ENCODE measurements at places on chromosomes 12 and 14. TPM values are rescaled to one million over a fixed set of nuclear protein-coding genes. Genes with fewer than 3 reads are reported as not detected.

GRCh38 chr14:70789361-70789760, 20.0 kb downstream of the MAP3K9 start:
- no peak for ATAC-seq

CLEC2B gene
- total RNA-seq: 21.8 TPM

GRCh38 chr12:54370171-54370730, 6.0 kb upstream of the GPR84 start:
- peak; percentile 25 for ATAC-seq

- no peak for ATAC-seq
Measured at GRCh38 chr14:101047326-101047725, 143.8 kb upstream of the RTL1 start.

DNA sequence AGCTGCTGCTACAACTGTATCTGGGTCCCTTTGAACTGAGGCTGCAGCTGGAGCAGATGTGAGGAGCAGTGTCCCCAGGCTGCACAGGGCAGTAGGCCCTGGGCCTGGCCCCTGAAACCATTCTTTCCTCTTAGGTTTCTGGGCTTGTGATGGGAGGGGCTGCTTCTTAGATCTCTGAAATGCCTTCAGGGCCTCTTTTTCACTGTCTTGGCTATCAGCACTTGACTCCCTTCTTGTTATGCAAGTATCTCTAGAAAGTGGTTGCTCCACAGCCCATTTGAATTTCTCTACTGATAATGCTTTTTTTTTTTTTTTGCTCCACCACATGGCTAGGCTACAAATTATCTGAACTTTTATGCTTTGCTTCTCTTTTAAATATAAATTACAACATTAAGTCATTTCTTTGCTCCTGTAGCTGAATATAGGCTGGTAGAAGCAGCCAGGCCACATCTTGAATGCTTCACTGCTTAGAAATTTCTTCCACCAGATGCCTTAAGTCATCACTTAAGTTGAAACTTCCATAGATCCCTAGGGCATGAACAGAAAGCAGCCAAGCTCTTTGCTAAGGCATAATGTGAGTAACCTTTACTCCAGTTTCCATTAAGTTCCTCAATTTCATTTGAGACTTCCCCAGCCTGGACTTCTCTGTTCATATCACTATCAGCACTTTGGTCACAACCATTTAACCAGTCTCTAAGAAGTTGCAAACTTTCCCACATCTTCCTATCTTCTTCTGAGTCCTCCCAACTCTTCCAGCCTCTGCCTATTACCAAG, 41.1 kb downstream of the ACSM4 start:
- ATAC-seq: no peak

GARIN6 gene
- not detected for total RNA-seq

DNA sequence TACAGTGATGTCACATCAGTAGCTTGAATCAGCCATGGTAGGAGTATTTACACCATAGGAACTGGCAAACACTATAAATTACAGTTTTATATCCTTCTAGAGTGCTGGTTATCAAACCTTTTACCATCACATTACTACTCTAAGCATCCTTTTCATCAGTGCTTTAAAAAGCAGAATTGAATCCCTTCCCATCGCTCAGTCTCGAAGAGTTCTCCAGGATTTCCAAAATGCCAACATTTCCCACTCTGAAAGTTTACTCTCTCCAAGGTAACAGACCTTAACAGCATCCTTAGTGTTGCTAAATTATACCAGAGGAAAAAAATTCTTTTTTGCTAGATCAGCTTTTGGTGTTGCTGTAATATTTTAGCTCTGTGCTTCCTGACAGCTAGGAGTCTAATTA, 209.4 kb upstream of the USP15 start:
- no peak for ATAC-seq

RIMBP2 gene
- total RNA-seq: 0.29 TPM

C1S gene
- 13.1 TPM for total RNA-seq

DNA sequence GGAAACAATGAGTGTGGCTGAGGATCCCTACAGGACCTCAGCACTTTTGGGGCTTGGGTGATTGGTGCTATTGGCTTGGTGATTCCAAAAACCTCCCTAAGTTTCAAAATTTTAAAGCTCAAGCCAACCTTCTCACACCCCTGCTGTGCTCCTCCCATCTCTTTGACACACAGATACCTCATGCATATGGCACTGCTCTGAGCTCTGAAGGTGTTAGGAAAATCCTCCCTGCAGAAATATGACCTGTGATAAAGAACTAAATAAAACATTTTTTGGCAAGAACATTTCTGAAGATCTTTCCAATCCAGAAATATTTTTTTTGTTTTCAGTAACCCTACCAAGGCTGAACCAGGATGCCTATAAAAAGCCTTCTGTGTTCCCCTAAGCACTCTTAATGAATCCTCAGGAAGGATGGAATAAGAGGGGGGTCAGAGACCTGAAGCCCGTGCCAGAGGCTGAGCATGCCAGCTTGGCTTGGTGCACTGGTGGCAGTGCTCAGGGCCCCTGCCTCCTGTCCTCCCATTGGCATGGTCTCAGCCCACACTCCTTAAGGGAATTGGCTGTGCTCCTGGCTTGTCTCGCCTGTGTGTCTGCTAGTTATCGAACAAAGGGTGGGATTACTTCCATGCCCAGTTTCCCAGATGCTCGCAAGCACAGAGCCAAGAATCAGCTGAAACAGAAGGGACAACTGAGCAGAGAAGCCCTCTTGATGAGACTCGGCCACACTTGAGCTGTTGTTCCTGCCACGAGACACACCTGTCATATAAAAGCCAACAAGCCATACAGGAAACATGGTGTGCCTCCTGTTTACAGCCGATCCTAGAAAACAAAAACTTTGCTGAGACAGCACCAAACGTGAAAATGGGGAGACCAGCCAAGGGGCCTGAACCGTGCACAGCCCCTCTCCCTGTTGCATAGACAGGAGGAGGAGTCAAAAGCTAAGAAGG, 132.7 kb upstream of the EEA1 start:
- ATAC-seq: no peak

GRCh38 chr12:52686756-52687487, 6.7 kb upstream of the KRT1 start:
- ATAC-seq: no peak

SIRT4 gene
- total RNA-seq: 4.1 TPM

DNA sequence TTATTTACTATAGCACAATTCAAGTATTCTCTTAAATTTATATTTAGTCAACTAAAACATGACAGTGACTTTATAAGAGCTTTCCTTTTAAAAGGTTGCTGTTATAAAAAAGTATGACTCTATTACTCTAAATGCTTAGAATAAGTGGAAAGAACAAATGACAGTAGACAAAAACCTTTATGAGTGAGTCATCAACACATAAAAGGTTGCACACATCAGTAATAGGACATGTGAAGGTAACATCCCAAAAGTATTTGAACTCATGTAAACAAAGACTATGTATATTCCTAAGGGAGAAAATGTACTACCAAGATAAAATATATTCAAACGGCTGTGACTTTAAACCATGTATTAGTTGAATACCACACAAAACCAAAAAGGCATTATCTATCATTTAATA, 98.8 kb downstream of the PAWR start:
- ATAC-seq: no peak

TAS2R8 gene
- total RNA-seq: not detected

ZNF26 gene
- 17.7 TPM for total RNA-seq

NRXN3 gene
- not detected for total RNA-seq

DNA sequence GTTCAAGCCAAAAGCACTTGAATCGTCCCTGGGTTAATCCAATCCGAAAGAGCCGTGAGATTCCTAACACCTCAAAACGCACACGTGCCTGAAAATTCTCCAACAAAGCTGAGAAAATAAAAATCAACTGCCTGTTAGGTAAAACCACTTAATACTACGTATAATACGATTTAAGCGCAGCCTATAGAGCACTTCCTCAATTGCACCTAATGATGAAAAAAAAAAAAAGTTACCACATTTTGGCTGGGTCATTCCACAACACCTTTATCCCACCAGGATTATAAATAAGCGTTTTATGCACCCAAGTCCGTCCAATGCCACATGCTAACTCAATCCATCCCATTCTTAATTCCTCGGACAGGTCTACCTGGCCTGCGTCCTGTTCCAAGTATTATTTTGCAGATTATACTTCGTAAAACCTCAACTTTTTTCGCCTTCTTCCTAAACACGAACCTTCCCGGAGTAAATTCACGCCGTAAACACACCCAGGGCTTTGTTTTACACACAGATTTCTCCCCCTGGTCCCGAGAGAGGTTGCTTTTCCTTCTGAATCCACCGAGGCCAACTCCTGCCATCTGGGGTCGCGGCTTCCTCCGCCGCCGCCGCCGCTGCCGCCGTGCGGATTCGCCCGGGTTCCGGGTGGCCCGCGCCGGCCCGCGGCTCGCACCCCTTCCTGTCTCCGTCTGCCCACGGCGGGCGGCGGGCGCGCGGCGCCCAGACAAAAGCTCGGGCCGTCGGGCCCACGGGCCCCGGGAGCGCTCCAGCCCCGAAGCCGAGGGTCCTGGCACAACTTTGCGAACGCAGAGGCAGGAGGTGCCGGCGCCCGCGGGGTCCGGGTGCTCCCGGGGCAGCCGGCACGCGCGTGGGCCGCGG, 66.2 kb downstream of the RNF34 start:
- ATAC-seq: peak; percentile 5

DNA sequence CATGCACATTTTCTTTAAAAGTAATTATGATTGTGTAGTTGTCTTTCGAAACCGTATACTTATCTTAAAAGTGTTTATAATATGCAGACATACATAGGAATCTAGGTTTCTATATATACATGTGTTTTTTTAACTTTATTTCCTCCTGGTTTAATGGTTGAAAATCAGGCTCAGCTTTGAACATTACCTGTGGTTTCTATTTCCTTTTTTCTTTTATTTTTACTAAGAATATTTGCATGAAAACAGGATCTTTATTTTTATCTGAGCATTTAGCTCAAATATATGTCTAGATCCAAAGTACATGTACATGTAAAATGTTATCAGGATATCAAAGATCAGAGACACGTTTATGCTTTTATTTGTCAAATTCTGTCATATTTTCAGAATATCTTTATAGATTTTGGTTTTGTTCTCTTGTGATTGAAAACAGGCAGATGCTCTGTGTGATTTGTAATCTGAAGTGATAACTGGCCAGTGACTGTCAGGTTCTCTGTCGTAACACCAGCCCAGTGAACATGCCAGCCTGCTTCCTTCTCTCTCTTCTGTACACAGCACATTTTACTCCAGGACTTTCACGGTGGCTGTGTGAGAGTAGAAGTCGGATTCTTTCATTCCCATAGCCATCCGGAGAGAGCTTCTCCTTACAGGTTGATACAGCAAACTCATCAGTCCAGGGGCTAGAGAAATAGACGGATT, 13.7 kb downstream of the TCTN1 start:
- ATAC-seq: no peak

DNA sequence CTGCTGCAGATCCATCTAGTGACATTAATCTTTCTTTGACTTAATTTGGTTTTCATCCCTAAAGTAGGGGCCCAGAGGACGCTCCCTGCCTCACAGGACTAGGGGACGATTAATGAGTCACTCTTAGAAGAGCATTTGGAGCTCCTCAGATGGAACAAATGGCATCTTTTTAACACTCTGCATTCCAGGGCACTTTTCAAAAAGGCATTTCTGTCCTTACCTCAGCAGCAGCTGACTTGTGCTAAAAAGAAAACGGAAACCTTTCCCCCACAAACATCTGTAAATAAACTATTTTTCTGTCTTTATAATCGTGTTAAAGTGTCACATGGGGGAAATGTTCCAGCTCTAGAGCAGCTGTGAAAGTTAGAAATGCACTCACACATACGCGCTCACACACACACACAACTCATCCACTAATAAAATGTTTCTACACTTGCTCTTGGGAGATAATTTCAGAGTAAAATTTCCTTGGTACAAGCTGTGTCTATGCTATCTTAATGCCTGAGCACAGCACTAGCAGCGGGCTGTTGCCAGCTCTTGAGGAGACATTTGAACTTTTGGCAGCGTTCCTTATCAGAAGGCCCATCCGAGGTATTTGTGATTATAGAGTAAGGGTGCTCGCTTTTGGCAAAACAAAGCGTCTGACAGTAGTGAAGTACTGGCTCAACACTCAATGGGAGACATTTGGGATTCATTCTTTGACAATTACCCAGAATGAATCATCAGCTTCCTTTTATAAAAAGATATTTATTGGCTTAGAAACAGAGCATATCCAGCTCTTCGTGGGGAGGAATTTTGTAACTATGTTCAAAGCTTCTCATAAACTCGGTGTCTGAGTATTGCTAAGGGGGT, 141.3 kb downstream of the PLXNC1 start:
- no peak for ATAC-seq

- peak; percentile 96 for ATAC-seq
Measured at GRCh38 chr14:32102152-32102787, 25.2 kb downstream of the ARHGAP5 start.

DNA sequence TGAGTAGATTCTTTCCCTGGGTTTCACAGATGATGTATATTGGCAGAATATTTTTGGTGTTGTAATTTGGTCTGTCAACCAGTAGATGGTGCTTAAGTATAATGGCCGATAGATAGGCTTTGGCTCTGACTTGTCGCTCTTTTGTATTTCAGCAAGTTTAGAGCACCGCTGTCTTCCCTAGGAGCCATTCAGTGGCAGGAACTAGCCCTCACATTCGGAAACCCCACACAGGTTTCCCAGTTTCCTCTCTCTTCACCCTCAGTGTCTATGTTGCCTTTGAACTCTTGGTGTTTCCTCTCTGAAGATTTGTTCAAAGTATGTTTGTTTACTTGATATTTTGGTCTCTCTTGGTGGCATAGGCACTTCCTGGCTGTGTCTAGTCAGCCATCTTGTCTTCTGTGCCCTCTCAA, 102.2 kb downstream of the GPHN start:
- peak; percentile 42 for ATAC-seq

- no peak for ATAC-seq
Measured at GRCh38 chr14:93073358-93073707, 42.4 kb downstream of the ITPK1 start.

MGP gene
- total RNA-seq: not detected

DNA sequence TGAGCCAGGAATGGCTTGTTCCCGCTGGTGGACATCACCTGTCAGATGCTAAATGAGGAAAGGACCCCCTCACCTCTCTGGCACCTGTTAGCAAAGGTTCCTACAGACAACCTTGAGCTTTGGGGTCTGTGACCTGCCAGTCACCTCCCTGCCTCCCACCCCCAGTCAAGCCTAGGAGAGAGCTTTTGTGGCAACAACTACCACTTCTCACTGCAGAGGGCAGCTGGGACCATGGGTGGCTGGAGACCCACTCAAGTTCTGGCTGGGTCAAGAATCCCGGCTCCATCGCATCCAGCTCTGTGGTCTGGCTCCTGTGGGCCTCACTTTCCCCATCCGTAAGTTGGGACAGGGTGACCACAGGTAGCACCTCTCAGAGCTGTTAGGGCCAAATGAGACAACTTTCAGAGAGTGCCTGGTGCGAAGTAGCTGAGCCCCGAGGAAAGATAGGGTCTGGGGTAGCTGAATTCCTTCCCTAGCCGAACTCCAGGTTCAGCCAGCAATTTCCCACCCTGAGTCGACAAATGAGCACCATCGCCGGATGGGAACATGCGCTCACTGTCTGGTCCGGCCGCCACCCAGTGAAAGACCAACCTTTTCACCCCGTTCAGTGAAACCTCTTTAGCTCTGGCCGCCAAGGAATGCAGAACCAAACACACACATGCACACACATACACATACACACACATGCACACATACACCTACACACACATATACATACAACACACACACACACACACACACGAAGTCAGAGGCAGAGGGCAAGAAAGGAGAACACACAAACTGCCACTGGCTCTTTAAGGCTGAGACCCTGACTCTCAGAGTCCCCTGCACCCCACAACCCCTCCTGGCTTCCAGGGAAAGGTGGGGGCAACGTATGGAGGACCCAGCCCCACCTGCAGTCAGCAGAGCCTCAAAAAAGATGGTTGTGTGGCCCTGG, 1.9 kb downstream of the TMEM119 start:
- no peak for ATAC-seq

PTPRO gene
- total RNA-seq: 2.3 TPM

GRCh38 chr14:53064475-53064874, 88.6 kb downstream of the DDHD1 start:
- ATAC-seq: no peak

VRTN gene
- not detected for total RNA-seq

TROAP gene
- 53.9 TPM for total RNA-seq

Data from activated T-helper 17 cell treated with anti-CD3 and anti-CD28 coated beads, Interleukin-2, amount 50 U/mL, for 72 hours (primary cell).